Activated naive CD4-positive, alpha-beta T cell treated with anti-CD3 and anti-CD28 coated beads, Interleukin-2, amount 50 U/mL, for 16 hours (primary cell): ENCODE measurements at places on chromosomes 11 and 22.

DNA sequence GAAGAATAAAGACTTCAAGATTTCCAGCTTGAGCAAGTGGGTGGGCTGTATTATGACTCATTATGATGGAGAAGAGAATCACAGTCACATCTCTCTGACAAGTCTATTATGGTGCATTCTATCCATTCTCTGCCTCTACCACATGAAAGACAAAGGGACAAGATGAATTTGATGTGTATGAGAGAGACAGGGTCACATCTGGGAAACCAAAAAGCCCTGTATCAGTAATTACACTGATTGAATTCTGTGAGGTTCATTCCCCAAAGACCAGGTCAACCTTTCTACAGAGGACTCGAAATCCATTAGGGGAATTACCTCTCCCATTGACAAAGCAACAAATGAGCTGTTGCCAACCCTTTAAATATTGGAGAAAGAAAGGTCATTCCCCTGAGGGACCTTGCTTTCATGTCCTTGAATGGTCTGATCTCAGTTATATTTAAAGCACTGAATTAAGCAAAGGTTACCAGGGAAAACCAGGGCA lies 109.6 kb downstream of the USP35 start:
- no peak for DNase-seq

DNA sequence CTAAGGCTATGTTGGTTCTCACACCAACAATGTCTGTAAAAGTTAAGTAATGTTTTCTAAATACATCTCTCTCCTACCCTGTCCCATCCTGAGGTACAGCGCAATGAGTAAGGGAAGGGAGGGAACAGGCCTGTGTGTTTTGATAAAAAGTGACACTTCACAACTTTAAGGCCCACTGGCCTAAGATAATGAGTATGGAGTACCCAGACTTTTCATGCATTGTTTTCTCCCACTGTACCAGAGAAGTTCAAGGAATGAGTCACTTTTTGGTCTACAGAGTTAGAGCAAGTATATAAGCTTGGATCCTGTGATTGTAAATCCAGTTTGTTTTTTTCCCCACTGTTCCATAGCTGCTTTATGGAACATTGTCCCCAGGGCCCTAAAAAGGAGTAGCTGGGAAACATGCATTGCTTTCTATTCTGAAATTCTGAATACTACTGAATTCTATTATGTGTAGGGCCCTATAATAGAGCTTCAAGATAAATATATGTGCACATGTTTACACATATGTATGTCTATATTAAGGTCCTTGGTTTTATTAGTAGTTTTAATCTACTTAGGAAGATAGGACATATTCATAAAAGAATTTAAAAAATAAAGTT lies 29.8 kb downstream of the KCNE3 start:
- no peak for DNase-seq

- DNase-seq = no peak
These were observed 2.1 kb downstream of the ALDH3B1 start for GRCh38 chr11:68012044-68012842.

DNA sequence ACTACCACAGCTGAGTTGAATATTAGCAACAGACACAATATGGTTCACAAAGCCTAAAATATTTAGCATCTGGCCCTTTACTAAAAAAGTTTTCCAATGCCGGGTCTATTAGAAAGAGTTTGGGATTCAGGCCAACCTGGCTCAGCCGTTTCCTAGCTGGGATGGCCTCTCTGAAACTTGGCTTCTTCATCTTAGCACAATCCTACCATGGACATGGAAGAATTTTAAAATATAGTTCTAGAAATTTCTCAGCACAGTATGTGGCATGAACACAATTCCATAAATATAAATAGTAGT lies 103.8 kb downstream of the RRAS2 start:
- DNase-seq = no peak
